ENCODE measurements at places on chromosomes 7 and 10. TPM values are rescaled to one million over a fixed set of nuclear protein-coding genes. Genes with fewer than 3 reads are reported as not detected.

- peaks cover 2% of the 10 kb centered on the region for H3K27me3 ChIP-seq
- no peaks in the 10 kb centered on the region for H3K4me1 ChIP-seq
- no peak overlapping the region for H3K4me3 ChIP-seq
- peaks cover 31% of the 10 kb centered on the region for H3K36me3 ChIP-seq
- no peak for DNase-seq
- H3K27ac ChIP-seq, result no peak overlapping the region
Measured at GRCh38 chr7:706721-707120, 19.8 kb upstream of the DNAAF5 start.

SPDYE9 gene
- total RNA-seq, result not detected

- H3K4me3 ChIP-seq, result no peak overlapping the region
- H3K4me1 ChIP-seq, result peaks cover 57% of the 10 kb centered on the region
- H3K27me3 ChIP-seq, result no peaks in the 10 kb centered on the region
- H3K27ac ChIP-seq, result no peak overlapping the region
Measured at GRCh38 chr10:31099094-31099493, 67.4 kb upstream of the ZNF438 start.

DNA sequence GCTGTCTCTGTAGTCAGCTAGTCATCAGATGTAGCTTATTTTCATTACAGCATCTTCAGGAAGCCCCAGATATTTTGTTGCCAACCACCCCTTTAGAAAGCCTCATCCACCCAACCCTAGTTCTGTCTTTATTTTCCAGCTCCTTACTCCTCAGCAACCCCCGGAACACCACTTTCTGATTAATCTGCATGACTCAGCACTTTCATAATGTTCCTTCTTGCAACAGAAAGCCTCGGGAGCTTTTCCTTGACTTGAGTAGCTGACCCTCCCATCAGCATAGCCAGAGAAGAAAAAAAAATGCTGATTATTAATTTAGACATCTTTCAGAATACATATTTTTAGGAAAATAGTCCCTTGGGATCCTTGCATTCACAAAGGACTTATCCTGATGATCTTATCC lies 244.0 kb upstream of the CXCL12 start:
- H3K36me3 ChIP-seq, result no peaks in the 10 kb centered on the region
- DNase-seq, result no peak
- H3K4me1 ChIP-seq, result no peaks in the 10 kb centered on the region
- H3K4me3 ChIP-seq, result no peak overlapping the region
- H3K27ac ChIP-seq, result no peak overlapping the region
- no peaks in the 10 kb centered on the region for H3K27me3 ChIP-seq

GRCh38 chr7:156038345-156038744 lies 226.1 kb upstream of the SHH start:
- no peak for DNase-seq
- H3K36me3 ChIP-seq, result no peaks in the 10 kb centered on the region
- no peak overlapping the region for H3K27ac ChIP-seq
- H3K4me1 ChIP-seq, result peaks cover 2% of the 10 kb centered on the region

DNA sequence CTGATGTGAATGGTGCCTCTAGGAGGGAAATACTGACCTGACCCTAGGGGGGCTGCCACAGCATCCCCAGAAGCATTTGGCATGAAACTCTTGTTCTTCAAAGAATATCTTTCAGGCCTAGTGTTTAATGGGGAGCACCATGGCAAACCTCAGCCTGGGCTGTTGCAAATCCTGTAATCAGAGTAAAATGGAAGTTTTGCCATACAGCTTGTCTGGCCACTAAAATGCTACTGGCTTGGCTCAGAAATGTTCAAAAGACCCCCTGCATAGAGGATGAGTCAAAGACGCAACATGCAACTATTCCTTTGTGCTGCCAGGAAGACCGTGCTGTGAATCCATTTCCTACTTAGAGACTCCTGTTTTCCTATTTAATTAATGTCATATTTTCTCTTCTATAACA lies 26.7 kb downstream of the HECW1 start:
- H3K4me1 ChIP-seq, result no peaks in the 10 kb centered on the region
- no peak overlapping the region for H3K4me3 ChIP-seq
- H3K36me3 ChIP-seq, result no peaks in the 10 kb centered on the region
- H3K27me3 ChIP-seq, result peaks cover 1% of the 10 kb centered on the region

DNA sequence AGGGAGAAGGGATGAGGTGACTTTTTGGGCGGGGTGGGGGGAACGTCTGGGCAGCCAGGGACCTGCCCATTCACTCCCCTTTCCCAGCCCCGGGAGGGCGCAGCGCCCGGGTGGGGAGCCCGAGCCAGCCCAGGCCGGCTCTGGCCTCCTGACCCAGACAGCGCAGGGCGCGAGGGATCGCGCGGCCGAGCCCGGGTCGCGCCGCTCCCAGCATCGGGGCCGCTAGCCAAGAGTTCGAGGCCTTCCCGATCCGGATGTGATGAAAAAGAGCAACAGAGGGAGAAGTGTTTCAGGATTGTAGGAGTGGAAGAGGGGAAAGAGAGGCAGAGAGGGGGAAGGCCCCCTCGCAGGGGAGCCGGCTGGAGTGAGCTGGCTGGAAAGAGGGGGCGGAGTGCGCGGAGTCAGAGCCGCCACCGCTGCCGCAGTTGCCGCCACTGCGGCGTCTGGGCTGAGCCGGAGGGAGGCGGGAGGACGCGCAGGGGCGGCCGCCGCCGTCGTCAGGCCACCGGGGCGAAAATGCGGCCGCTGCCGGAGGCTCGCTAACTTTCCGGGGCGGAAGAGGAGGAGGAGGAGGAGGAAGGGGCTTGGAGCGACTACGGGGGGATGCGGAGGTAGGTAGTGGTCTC lies at the start of gene MDFIC:
TSS of gene MDFIC (plus strand) at position 69 of the 626 bp plus-strand sequence. CDS start 940 bp downstream, outside the sequence.
- H3K4me1 ChIP-seq, result peaks cover 57% of the 10 kb centered on the region
- H3K27me3 ChIP-seq, result no peaks in the 10 kb centered on the region
- peak within 1 kb of the TSS; percentile 94 for H3K4me3 ChIP-seq
- peak within 1 kb of the TSS; percentile 98 for H3K27ac ChIP-seq
- peaks cover 41% of the 10 kb centered on the region for H3K36me3 ChIP-seq

OR2A7 gene
- 2.2 TPM for total RNA-seq

GRCh38 chr7:26580064-26580591 lies 284.3 kb downstream of the SKAP2 start:
- DNase-seq, result no peak
- H3K4me3 ChIP-seq, result no peak overlapping the region
- peaks cover 10% of the 10 kb centered on the region for H3K27me3 ChIP-seq
- H3K27ac ChIP-seq, result no peak overlapping the region

C10orf143 gene
- total RNA-seq, result 3.1 TPM

- H3K4me3 ChIP-seq, result no peak overlapping the region
- H3K27ac ChIP-seq, result no peak overlapping the region
- no peaks in the 10 kb centered on the region for H3K36me3 ChIP-seq
- no peak for DNase-seq
- no peaks in the 10 kb centered on the region for H3K27me3 ChIP-seq
Measured at GRCh38 chr7:27324246-27324645, 81.6 kb downstream of the EVX1 start.

DNA sequence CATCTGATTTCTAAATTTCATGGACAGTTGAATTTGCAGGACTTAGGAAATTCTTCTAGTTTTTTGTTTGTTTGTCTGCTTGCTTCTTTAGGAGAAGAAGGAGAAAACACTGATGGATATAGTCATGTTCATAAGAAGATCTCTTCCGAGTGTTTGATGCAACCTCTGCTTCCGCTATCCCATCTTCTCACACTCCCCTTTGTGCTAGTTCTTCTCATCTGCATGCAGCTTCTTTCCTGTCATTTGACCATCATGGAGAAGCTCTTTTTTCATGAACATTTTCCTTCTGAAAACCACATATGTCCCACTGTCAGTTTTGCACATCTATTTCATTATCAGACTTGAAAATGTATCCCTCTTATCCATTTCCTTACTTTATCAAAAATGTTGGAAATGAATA lies 346.9 kb upstream of the PRKCQ start:
- H3K36me3 ChIP-seq, result no peaks in the 10 kb centered on the region
- peak overlapping the region; percentile 73 for H3K27ac ChIP-seq
- H3K4me3 ChIP-seq, result peak overlapping the region; percentile 28
- no peak for DNase-seq
- H3K4me1 ChIP-seq, result peaks cover 42% of the 10 kb centered on the region

GRCh38 chr7:16460789-16461493 lies 4.6 kb downstream of the SOSTDC1 start:
- H3K4me1 ChIP-seq, result peaks cover 2% of the 10 kb centered on the region
- no peaks in the 10 kb centered on the region for H3K36me3 ChIP-seq
- no peak overlapping the region for H3K27ac ChIP-seq
- peaks cover 13% of the 10 kb centered on the region for H3K27me3 ChIP-seq
- no peak overlapping the region for H3K4me3 ChIP-seq
- no peak for DNase-seq

DNA sequence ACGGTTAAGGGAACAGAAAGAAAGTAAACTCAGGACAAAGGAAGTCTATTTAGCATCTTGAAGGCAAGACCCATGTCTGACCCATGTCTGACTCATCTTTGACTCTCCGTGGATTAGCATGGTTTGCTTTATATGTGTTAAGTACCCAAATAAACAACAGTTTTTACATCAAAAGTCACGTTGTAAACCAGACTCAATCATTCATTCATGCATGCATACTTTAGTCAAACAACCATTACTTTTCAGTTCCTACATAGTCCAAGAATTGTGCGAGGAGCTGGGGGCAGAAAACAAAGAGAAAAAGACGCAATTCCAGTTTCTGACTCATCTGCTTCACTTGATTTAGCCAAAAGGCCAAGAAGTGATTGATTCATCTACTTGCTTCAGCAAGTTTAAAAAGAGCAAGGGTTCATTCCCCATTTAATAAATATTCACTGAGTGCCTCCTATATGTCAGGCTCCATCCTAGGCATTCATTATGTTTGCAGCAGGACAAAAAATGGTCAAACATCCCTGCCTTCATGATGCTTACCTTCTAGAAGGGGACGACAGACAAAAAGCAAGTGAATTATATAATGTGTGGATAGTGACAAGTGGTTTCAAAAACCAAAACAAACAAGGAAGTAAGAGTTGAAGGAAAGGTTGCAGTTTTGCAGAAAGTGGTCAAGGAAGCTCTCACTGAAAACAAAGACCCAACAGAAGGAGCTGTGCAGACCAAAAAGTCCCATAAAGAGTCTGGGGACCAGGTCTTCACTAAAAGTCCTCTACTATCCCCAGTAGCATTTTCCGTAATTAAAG lies 116.2 kb downstream of the FAM107B start:
- peaks cover 32% of the 10 kb centered on the region for H3K36me3 ChIP-seq
- no peak for DNase-seq
- peak overlapping the region; percentile 95 for H3K27ac ChIP-seq
- peaks cover 87% of the 10 kb centered on the region for H3K4me1 ChIP-seq

DNA sequence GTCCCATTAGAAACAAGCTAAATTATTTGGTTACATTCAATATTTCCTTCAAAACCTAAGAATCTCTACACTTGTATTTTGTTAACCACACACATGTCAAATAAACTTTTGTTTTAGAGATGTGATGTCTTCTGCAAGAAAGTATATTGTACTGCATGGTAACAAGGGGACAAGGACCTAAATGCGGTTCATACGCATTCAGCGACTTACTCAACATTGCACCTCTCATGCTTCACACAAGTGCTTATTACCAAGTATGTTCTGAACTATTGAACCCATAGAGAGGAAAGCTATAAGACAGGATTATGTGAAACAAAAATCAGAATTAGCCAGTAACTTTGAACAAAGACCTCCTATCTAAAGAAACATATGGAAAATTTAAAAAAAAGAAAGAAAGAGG lies 68.3 kb downstream of the CREB5 start:
- no peak overlapping the region for H3K4me3 ChIP-seq
- no peak for DNase-seq
- peaks cover 1% of the 10 kb centered on the region for H3K4me1 ChIP-seq

- H3K4me3 ChIP-seq, result no peak overlapping the region
- H3K27ac ChIP-seq, result no peak overlapping the region
- DNase-seq, result no peak
- no peaks in the 10 kb centered on the region for H3K36me3 ChIP-seq
Measured at GRCh38 chr10:65125212-65125611, 1604.0 kb downstream of the REEP3 start.

DNA sequence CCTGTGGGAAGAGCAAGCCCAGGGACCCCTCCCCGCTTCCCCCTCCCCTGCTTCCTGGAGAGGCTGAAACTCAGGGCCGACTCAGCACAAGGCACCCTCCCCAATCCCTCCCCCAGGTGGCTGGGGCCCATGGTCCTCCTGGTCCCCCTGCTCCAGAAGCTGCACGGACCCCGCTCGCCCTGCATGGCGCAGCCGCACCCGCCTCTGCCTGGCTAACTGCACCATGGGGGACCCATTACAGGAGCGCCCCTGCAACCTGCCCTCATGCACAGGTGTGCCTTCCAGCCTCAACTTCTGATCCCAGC lies 19.7 kb upstream of the ZNF862 start:
- no peak overlapping the region for H3K4me3 ChIP-seq
- DNase-seq, result no peak
- H3K27me3 ChIP-seq, result no peaks in the 10 kb centered on the region

GRCh38 chr10:96270571-96270970 lies 798 bp downstream of the BLNK start:
- H3K27me3 ChIP-seq, result peaks cover 16% of the 10 kb centered on the region
- no peak overlapping the region for H3K27ac ChIP-seq
- no peaks in the 10 kb centered on the region for H3K4me1 ChIP-seq
- no peaks in the 10 kb centered on the region for H3K36me3 ChIP-seq

GRCh38 chr7:7970531-7971307 lies 2.1 kb downstream of the GLCCI1 start:
- H3K27me3 ChIP-seq, result no peaks in the 10 kb centered on the region
- H3K4me3 ChIP-seq, result no peak overlapping the region
- H3K4me1 ChIP-seq, result peaks cover 28% of the 10 kb centered on the region
- peaks cover 13% of the 10 kb centered on the region for H3K36me3 ChIP-seq
- H3K27ac ChIP-seq, result no peak overlapping the region

DNA sequence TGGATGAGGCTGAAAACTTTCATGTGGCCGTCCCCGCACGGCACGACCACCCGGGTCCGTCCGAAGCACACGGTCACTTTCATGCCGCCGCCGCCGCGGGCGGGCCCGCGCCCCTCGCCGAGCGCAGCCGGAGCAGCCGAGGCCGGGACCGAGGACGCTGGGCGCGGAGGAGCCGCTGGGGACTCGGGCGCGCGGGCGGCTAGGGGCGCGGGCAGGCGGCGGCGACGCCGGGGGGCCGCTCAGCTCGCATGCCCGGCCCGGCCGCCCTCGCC lies 247 bp downstream of the PARD3 start:
- peaks cover 68% of the 10 kb centered on the region for H3K27me3 ChIP-seq
- H3K36me3 ChIP-seq, result no peaks in the 10 kb centered on the region
- H3K4me3 ChIP-seq, result no peak overlapping the region

GRCh38 chr10:93420091-93420490 lies 62.0 kb downstream of the MYOF start:
- H3K4me1 ChIP-seq, result peaks cover 7% of the 10 kb centered on the region
- H3K4me3 ChIP-seq, result no peak overlapping the region
- no peak for DNase-seq

SLC13A1 gene
- total RNA-seq, result not detected

FKBP6 gene
- total RNA-seq, result not detected

CYP2C19 gene
- total RNA-seq, result not detected

- H3K4me1 ChIP-seq, result no peaks in the 10 kb centered on the region
- peaks cover 20% of the 10 kb centered on the region for H3K27me3 ChIP-seq
- H3K27ac ChIP-seq, result no peak overlapping the region
- H3K4me3 ChIP-seq, result no peak overlapping the region
- no peak for DNase-seq
Measured at GRCh38 chr7:28435152-28435551, 22.8 kb downstream of the CREB5 start.

GRCh38 chr10:75865413-75866299 lies 434.2 kb downstream of the LRMDA start:
- no peaks in the 10 kb centered on the region for H3K36me3 ChIP-seq
- no peak overlapping the region for H3K27ac ChIP-seq
- H3K4me3 ChIP-seq, result no peak overlapping the region

- no peaks in the 10 kb centered on the region for H3K4me1 ChIP-seq
- no peak for DNase-seq
- H3K36me3 ChIP-seq, result no peaks in the 10 kb centered on the region
- no peak overlapping the region for H3K27ac ChIP-seq
Measured at GRCh38 chr7:31418928-31419327, 78.4 kb upstream of the NEUROD6 start.

LRIT2 gene
- not detected for total RNA-seq

Data from activated T-helper 2 cell treated with anti-CD3 and anti-CD28 coated beads, Interferon-gamma antibody, Interleukin-2, Interleukin-4, amounts not matched to agents 10 μg/mL and 5 μg/mL and 100 μg/mL, durations not matched to agents 14 hours and 24 hours and 36 hours (primary cell).